ENCODE measurements at places on chromosomes 2 and 18. TPM values are rescaled to one million over a fixed set of nuclear protein-coding genes. Genes with fewer than 3 reads are reported as not detected.
A peak's percentile ranks its signal among the peaks of the same experiment; 100 is the strongest.

- no peaks in the 10 kb centered on the region for H3K4me1 ChIP-seq
- H3K27ac ChIP-seq, result no peak overlapping the region
- no peaks in the 10 kb centered on the region for H3K36me3 ChIP-seq
- peak; percentile 84 for DNase-seq
These were observed 29.3 kb upstream of the DUSP2 start for GRCh38 chr2:96174251-96175144.

GRCh38 chr2:29255004-29255403, 139.8 kb downstream of the CLIP4 start:
- no peak overlapping the region for H3K4me3 ChIP-seq
- H3K27me3 ChIP-seq, result no peaks in the 10 kb centered on the region
- H3K4me1 ChIP-seq, result no peaks in the 10 kb centered on the region
- no peak overlapping the region for H3K27ac ChIP-seq
- no peaks in the 10 kb centered on the region for H3K36me3 ChIP-seq
- no peak for DNase-seq

GRCh38 chr18:61581578-61582201, 248.5 kb downstream of the CDH20 start:
- peaks cover 15% of the 10 kb centered on the region for H3K4me1 ChIP-seq
- peak overlapping the region; percentile 48 for H3K27ac ChIP-seq
- DNase-seq, result peak; percentile 80
- peak overlapping the region; percentile 27 for H3K4me3 ChIP-seq

DNA sequence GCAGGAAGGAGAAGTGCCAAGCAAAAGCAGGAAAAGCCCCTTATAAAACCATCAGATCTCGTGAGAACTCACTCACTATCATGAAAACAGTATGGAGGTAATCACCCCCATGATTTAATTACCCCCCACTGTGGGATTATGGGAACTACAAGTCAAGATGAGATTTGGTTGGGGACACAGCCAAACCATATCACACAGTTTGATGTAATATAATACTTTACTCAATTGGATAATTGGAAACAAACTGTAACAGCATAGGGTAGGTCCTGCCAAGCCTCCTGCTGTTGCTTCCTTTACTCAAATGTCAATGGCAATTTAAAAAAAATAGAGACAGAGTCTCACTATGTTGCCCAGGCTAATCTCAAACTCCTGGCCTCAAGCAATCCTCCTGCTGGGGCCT, 15.5 kb upstream of the METTL21A start:
- H3K27ac ChIP-seq, result no peak overlapping the region
- H3K4me1 ChIP-seq, result no peaks in the 10 kb centered on the region
- no peaks in the 10 kb centered on the region for H3K36me3 ChIP-seq
- DNase-seq, result no peak
- H3K4me3 ChIP-seq, result no peak overlapping the region
- no peaks in the 10 kb centered on the region for H3K27me3 ChIP-seq

- peak within 1 kb of the TSS; percentile 26 for H3K4me3 ChIP-seq
- no peaks in the 10 kb centered on the region for H3K36me3 ChIP-seq
- H3K4me1 ChIP-seq, result no peaks in the 10 kb centered on the region
These were observed at the start of gene CDKL4 for GRCh38 chr2:39243469-39244123. CDKL4 (minus strand) TSS chr2:39243970.

DNA sequence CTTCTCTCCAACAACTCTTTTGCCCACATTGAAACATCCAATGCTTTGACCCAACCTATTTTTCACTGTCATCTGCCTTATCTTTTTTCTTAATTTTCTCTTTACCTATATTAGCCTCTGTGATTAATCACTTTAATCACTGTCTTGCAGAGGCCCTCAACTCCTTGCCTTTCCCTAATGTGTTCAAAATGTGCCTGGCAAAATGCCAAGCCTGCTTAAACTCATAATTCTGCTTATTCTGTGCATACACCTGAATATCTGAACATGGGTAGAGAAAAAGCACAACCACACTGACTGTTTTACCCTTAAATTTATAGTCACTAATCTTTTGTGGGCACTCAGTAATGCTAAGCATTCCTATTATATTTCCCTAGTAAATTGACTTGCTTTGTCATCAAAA, 63.0 kb upstream of the GALNT13 start:
- no peaks in the 10 kb centered on the region for H3K27me3 ChIP-seq
- H3K4me1 ChIP-seq, result no peaks in the 10 kb centered on the region
- DNase-seq, result no peak
- no peak overlapping the region for H3K27ac ChIP-seq
- H3K36me3 ChIP-seq, result no peaks in the 10 kb centered on the region
- H3K4me3 ChIP-seq, result no peak overlapping the region

- H3K27me3 ChIP-seq, result no peaks in the 10 kb centered on the region
- no peak for DNase-seq
- no peaks in the 10 kb centered on the region for H3K36me3 ChIP-seq
- H3K4me3 ChIP-seq, result no peak overlapping the region
These were observed 28.8 kb upstream of the SLC40A1 start for GRCh38 chr2:189609423-189609816.

GRCh38 chr2:8204711-8205110, 477.1 kb upstream of the ID2 start:
- no peak overlapping the region for H3K4me3 ChIP-seq
- no peak for DNase-seq
- H3K27ac ChIP-seq, result no peak overlapping the region

DNA sequence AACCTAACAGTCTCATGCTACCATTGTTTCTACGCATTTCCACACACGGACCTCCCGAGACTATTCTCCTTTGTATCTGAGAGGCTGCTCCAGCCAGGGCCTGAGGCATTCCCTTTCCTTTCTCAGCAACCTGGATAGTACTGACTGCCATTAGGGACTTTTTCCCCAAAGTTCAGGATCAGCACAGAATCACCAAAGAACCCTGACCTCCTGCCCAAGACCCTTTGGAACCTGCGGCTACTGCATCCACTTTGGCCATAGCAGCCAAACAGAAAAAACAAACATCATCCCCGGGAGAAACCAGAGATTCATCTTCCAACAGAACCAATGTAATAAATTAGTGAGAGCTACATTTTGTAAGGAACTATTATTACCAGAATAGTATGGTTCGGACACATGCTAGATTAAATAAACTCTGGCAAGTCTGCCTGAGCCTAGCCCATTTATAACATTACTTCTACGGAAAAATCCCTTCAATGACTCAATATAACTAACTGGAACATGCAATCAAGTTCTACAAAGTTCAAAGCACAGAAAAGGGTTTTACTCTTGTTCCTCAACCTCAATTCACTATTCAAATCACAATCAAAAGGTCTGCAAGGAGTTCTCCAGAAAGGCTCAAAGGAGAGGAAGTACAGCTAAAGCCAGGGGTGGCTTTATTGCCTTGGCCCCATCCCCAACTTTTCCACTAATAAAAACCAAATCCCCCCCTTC, 51.8 kb downstream of the LPIN2 start:
- DNase-seq, result no peak
- peaks cover 45% of the 10 kb centered on the region for H3K4me1 ChIP-seq
- peak overlapping the region; percentile 62 for H3K27ac ChIP-seq
- H3K4me3 ChIP-seq, result no peak overlapping the region

DNA sequence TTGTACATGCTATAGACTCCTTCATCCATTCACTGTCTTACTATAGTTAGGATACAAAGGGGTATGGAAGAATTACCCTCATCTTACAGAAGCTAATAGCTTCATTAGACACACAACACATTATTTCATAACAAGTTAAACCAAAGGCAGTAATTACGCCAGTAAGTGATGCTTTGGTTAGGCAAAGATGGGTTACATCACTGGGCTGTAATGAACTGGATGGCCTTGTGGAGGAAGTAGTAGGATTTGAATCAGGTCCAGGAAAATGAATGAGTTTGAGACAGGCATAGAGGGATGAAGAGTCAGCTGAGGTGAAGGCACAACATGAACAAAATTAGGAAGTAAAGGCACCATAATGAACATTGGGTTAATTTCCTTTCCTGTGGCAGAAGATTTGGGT, 80.1 kb downstream of the SOCS6 start:
- H3K4me1 ChIP-seq, result no peaks in the 10 kb centered on the region
- H3K36me3 ChIP-seq, result no peaks in the 10 kb centered on the region
- no peak overlapping the region for H3K27ac ChIP-seq
- no peak for DNase-seq

UGT1A4 gene
- total RNA-seq, result 0.13 TPM

FANCL gene
- total RNA-seq, result 47.7 TPM

G6PC2 gene
- total RNA-seq, result not detected

MRPL30 gene
- 46.4 TPM for total RNA-seq

IL18R1 gene
- 9.4 TPM for total RNA-seq

EGR4 gene
- not detected for total RNA-seq

IL36RN gene
- total RNA-seq, result not detected

ALPG gene
- total RNA-seq, result not detected

RAX gene
- not detected for total RNA-seq
